Left renal cortex interstitium (tissue), 4 donors: ENCODE measurements at places on chromosomes 11 and 22. TPM values are rescaled to one million over a fixed set of nuclear protein-coding genes. Genes with fewer than 3 reads are reported as not detected.

UPK3A gene
- polyA plus RNA-seq, result 0.93 TPM

STARD10 gene
- polyA plus RNA-seq, result 80.9 TPM

SOX10 gene
- 1.0 TPM for polyA plus RNA-seq

CARNS1 gene
- 5.0 TPM for polyA plus RNA-seq

DLG2 gene
- polyA plus RNA-seq, result 11.9 TPM

USH1C gene
- polyA plus RNA-seq, result 47.2 TPM

LRRC32 gene
- polyA plus RNA-seq, result 79.4 TPM

APOL5 gene
- polyA plus RNA-seq, result 0.10 TPM

POLA2 gene
- 22.0 TPM for polyA plus RNA-seq

FXYD2 gene
- polyA plus RNA-seq, result 499 TPM

SHANK2 gene
- polyA plus RNA-seq, result 29.1 TPM

PATE4 gene
- polyA plus RNA-seq, result not detected

MB gene
- polyA plus RNA-seq, result not detected

P2RX6 gene
- polyA plus RNA-seq, result 2.3 TPM

MIOX gene
- 15.4 TPM for polyA plus RNA-seq

KRTAP5-7 gene
- polyA plus RNA-seq, result 0.25 TPM

BACE1 gene
- polyA plus RNA-seq, result 63.7 TPM

OR6T1 gene
- polyA plus RNA-seq, result not detected

RAB39A gene
- 1.1 TPM for polyA plus RNA-seq

SMC1B gene
- polyA plus RNA-seq, result 0.30 TPM

CDC42BPG gene
- 5.2 TPM for polyA plus RNA-seq

CARD18 gene
- polyA plus RNA-seq, result not detected

RIBC2 gene
- polyA plus RNA-seq, result 8.6 TPM

SLC17A6 gene
- polyA plus RNA-seq, result 0.14 TPM

TUB gene
- polyA plus RNA-seq, result 21.5 TPM
